Esophagus muscularis mucosa (tissue), 4 donors: ENCODE measurements at places on chromosomes 16 and 17. TPM values are rescaled to one million over a fixed set of nuclear protein-coding genes. Genes with fewer than 3 reads are reported as not detected.

RRAD gene
- 36.4 TPM for total RNA-seq

DPEP3 gene
- total RNA-seq: 0.17 TPM

TM4SF5 gene
- total RNA-seq: not detected

KCNJ18 gene
- not detected for total RNA-seq

SMIM36 gene
- not detected for total RNA-seq

REXO5 gene
- 2.9 TPM for total RNA-seq

- DNase-seq: peak; percentile 94
Observed at GRCh38 chr16:4200000-4200780, 41.7 kb downstream of the SRL start.

GRCh38 chr16:51801635-51802034 lies 650.6 kb upstream of the SALL1 start:
- DNase-seq: no peak

DNA sequence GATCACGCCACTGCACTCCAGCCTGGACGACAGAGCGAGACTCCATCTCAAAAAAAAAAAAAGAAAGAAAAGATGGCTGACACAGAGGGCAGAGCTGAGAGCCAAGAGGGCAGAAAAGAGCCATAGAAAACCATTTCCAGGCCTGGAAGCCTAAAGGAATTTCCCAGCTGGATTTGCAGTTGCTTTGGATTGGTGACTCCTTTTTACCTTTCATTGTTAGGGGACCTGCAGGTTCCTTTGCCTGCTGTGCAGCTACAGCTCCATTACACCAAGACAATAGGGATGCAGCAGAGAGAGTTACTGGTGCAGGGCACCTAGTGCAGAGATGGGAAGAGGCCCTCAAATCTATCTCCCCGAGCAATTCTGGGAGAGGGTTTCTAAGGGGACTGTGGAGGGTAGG lies 18.4 kb downstream of the ZNF668 start:
- no peak for DNase-seq

- DNase-seq: no peak
Observed at GRCh38 chr17:77826132-77826873, 132.2 kb upstream of the TNRC6C start.

DNA sequence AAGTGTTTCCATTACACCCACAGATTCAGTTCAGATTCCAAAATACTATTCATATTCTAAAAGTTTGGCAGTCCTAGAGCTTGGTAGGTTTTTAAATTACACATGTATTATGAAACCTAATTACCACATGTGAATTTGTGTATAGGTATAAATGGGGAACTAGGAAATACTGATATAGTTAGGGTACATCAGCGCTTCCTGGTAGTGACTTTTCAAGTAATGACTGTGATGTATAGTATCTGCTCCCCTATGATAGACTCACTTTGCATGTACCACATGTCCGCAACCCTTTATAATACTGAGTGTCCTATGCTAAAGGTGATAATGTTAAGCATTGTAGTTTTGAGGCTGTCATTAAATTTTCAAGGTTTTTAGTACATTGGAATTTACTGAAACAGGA lies 22.9 kb downstream of the CDK12 start:
- DNase-seq: no peak

DNA sequence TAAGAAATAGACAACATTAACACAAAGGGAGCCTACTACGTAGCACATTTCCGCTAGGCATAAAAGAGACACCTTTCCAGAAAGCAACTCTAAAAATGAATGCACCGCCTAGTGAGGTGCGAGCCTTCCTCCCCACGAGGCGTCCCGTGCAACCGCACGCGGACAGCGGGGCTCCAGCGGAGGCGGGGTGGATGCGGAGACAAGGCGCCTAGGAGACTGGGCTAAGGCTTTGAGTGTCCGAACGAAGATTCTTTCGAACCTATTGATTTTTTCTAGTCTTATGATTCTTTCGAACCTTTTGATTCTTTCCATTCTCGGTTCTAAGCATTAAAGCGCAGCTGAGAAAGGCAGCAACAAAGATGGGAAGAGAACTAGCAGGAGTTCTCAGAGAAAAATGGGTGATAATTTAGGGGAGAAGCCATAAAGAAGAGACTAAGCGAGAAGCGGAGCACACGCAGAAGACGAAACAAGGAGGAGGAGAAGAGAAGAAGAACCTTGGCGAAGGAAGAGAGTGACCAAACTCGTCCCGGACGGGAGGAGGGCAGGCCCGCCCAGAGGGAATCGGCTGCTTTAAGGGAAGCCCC lies 394 bp upstream of the CPD start:
- no peak for DNase-seq

GRCh38 chr17:64291268-64291851 lies 28.3 kb upstream of the TEX2 start:
- DNase-seq: no peak

DNA sequence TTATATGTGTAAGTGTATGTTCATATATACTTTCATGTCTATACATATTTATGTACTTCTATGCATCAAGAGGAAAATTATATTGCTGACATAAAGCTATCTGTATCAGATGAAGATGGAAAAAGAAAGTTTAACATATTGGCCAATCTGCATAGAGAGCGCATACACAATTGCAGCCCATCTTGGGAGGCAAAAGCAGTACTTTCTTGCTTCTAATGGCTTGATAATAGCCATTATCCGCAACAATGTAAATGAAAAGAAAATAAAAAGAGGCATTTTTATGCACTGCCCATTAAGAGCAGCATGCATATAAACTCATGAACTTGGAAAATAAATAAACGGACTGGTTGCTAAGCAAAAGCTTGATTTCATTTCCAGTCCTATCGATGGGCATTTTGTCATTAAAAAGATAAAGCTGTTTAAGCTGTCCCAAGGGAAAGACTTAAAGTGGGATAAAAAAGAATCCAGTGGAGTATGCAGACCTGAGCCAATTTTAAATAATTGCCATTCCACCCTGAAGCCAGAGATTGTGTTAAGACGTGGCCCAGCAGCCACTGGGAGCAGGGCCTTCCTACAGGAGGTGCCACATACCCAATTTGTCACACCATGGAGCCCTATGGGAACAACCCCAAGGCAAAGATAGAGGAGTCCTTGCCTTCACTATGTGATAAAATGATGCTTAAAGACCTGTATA lies 183.6 kb upstream of the CDH11 start:
- peak; percentile 53 for DNase-seq

DNA sequence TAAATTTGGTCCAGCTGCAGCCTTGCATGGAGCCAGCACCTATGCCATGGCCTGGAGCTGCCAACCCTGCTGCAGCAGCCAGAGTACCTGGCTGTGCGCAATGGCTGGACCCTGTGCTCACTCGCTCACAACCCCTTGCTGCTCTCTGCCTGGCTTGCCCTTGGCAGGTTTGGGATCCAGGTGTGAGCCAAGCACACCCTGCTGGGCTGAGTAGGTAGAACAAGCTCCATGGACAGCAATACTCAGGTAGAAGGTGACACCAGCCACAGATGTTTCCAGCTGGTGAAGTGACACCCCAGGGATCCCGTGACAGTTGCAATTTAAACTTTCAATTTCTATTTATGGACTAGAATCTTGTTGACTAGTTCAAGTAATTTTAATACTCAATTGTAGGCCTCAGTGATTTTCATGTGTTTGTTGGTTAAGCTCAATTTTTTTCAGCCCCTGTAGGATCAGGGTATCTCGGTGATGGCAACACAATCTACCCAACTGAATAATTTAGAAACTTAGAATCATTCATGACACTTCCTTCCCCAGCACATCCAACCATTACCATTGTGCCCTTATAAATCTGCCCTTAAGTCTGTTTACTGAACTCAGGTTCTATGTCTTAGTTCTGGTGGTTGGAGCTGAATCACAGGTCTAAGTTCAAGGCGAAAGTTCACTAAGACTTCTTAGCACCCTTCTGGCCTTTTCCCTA lies 480.0 kb downstream of the PMP22 start:
- no peak for DNase-seq

- DNase-seq: no peak
Observed at GRCh38 chr16:8355675-8356074, 234.6 kb downstream of the TMEM114 start.

DNA sequence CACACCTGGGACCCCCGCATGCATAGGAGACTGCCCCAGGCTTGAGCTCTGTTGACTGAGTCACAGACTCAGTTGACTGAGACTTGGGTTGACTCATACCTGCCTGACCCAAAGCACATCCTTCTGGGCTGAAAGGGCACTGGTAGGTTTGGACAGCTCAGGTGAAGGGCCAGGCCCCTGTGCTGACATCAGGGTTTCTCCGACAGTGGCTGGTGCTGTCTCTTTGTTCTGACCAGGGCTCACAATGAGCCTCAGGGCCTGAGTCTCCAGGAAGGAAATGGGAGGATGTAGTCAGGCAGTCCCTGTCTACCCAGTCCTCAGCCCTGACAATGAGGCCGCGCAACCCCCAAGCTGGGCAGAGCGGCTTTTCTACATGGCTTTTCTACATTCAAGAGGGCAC lies 6.5 kb downstream of the SPNS2 start:
- no peak for DNase-seq

DNA sequence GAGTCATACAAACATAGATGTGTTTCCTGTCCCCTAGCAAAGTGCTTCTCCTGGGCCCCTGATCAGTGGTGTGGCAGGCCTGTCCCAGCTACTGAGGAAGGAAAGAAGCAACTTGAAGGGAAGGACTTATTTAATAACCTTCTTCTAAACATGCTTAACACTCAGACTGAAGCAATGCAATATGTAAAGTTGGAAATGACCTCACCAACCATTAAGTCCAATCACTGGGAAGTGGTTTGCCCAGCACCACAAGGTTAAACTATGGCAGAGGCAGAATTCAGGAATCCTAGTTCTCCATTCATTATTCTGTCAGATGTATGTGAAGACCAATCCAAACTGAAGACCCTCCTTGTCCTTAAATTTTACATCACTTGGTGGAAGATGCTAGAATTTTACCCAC lies 39.1 kb downstream of the CENPV start:
- DNase-seq: no peak

- DNase-seq: no peak
Observed at GRCh38 chr17:31699281-31699680, 159.8 kb downstream of the COPRS start.

DNA sequence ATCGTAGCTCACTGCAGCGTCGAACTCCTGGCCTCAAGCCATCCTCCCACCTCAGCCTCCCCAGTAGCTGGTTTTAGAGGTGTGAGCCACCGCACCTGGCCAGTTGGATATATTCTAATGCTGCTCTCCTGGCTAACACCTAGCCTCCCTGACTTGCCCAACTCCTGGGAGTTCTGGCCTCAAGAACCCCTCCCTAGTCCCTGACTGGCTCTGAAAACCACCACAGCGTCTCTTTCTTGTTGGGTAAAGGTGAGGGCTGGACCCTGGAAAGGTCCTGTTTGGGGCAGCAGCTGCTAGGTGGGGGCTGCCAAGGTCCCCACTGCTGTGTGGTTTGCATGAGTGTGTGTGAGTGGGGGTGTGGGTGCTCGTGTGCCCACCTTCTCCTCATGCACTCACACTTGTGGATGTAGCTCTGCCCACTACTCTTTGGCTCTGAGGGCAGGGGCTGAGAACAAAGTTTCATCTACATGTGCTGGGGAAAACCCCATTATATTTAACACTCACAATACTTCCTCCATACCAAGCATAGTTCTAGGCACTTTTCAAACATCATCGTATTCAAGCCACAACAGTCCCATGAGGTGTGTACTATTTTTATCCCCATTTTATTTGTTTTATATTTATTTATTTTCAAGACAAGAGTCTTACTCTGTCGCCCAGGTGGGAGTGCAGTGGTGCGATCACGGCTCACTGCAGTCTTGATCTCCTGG lies 7.1 kb upstream of the SPNS3 start:
- DNase-seq: no peak

DNA sequence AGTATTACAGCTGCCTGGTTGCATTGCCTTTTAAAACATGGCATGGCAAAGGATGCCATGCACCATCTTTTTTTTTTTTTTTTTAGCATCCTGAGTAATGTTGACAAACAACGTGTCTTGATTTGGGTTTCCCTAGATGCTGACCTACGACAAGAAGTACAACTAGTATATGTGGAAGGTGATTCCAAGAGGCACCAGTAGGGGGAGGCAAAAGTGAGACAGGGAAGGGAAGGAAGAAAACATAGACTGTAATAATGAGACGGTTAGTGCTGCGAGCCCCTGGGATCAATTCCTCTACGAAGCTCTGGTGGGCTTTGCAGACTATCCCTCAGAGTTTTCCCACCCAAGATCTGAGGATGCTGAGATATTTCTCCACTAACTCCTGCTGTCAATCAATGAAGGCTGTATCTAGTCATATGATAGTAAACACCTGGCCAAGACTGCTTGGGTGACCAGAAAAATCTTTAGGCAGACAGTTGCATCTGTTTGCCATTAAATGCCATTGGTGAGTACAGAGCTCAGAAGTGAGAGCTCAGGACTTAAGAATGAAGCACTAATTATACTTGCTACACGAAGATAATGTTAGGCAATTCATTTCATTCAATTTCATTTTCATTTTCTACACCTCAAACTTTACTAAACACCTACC lies 458.6 kb upstream of the GOT2 start:
- DNase-seq: no peak
